ENCODE measurements at places on chromosomes 7 and 10. TPM values are rescaled to one million over a fixed set of nuclear protein-coding genes. Genes with fewer than 3 reads are reported as not detected.

Gene ZNF425
- total RNA-seq, result 1.1 TPM

DNA sequence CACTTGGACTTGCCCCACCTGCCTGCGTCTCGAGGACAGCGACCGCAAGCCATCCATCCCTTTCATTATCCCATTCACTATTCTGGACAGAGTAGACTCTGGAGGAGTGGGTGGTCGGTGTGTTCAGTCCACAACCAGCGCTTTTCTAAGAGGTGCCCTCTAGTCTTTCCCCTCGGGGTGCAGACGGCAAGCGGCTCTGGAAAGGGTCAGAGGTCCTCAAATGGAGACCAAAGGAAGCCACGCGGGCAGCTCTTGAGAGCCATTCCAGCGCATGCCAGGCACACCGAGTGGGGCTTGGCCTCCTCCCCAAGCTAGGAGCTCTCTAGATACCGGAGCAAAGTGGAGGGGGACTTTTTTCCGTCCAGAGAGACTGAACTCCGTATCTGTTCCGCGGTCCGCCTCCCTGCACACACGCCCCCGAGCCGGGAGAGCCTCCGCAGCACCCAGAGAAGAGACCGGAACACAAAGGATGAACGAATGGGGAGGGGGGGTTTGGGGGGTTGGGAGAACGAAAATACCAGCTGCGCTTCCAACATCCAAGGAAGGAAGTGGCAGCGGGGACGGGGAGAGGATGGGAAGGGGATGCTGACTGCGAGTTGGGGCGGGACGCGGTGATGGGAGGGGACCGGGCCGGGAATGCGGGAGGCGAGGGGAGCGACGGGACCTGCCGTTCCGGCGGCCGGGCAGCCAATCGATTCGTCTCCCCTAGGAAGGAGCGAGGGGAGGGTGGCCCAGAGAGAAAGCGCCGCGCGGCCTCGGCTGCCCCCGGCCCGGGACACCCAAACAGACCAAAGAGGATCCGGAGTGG is 515 bp downstream of the GSDME start:
- DNase-seq, result peak; percentile 23

GRCh38 chr7:54546081-54546985 is 4.2 kb downstream of the VSTM2A start:
- DNase-seq, result no peak

DNA sequence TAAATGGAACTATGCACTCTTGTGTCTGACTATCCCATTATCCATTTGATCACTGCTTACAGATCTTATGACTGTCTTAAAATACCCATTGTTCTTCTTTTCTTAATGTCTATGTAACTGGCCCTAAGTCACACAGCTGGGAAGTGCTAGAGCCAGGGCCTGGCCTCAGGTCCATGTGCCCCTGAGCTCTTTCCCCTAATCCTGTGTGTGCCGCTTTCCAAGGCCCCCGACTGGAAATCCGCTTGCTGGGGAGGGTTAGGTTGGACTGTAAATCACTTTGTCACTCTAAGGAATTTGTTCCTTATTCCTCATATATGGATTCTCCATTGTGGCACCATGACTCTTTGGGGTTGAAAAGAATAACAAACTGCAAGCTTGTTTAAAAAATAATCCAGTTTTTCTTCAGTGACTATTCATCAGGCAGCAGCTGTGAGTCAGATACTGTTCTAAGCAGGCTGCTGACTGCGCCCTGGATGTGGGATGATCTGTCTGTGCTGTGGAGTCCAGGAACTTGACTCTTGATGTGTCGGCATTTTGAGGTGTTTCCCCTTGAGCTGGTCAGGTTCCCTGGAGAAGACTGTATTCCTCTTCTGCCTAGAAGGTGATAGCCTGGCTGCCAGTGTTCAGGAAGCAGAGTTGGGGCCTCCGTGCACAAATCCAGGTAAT is 236.3 kb downstream of the SDK1 start:
- no peak for DNase-seq

DNA sequence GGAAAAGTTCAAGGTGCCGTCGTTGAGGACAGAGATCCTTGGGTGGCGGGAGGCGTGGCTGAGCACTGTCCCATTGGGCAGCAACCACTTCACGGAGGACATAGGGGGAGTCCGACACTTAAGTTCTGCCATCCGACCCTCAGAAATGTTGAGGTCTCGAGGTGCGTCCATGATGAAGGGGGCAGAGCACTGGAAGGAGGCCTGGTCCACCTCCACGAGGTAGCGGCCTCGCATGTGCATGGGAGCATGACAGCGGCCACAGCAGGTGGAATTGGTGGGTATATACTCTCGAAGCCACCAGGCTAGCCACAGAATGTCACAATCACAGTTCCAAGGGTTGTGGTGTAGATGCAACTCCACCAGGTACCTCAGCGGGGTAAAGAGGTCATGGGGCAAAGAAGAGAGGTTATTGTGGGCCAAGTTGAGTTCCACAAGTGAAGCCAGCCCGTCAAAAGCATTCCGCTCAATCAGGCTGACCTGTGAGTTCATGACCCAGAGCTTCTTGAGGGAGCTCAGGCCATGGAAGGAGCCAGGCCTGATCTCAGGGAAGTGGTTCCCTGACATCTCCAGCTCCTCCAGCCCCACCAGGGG is 1.7 kb downstream of the LRRC4 start:
- DNase-seq, result no peak

- DNase-seq, result no peak
Measured at GRCh38 chr7:25711940-25712339, 440.1 kb upstream of the NFE2L3 start.

GRCh38 chr7:6615723-6616555 is 529 bp downstream of the ZNF853 start:
- no peak for DNase-seq

GRCh38 chr7:7970237-7970530 is 1.6 kb downstream of the GLCCI1 start:
- no peak for DNase-seq

GRCh38 chr10:125538947-125539731 is 143.8 kb downstream of the TEX36 start:
- DNase-seq, result no peak
